ENCODE measurements at places on chromosomes 1 and 21.

DNA sequence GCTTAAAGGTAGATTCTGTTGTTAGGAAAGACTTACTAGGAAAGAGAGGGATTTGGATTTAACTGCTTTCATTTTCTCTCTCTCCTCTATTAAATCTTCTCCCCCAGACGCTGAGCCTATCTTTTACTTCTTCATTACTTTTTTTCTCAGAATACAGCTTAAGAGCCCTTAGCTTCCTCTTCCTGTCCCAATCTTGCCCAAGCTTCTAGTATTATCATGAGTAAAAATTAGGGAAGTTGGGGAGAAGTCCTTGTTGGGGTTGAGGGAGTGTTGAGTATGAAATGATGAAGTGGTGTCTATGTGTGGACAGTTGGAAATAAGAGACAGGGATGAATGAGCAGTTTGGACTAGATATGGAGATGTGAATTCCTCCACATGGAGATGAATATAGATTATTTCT, 35.0 kb downstream of the ACP6 start:
- DNase-seq, result no peak

DNA sequence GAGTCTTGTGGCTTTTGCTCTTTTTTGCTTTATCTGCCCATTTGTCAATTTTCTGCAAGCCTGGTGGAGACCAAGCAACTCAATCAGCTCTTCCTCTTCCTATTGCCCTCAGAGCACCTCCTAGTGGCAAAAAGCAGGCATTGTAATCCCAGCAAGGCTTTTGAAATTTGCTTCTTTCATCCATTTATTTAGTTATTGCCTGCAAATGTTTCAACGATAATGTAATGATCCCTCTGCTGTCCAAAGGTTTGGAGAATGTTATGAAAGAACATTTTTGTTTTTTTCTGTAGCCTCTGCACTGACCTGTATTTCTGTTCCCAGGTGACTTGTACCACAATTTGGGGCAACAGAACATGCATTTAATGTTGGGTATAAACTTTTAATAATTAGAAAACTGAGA, 127.8 kb downstream of the GABPA start:
- no peak for DNase-seq

GRCh38 chr1:17278996-17279830, 28.8 kb upstream of the PADI4 start:
- DNase-seq, result no peak

- no peak for DNase-seq
Observed at GRCh38 chr1:16992675-16993074, 12.3 kb upstream of the MFAP2 start.

DNA sequence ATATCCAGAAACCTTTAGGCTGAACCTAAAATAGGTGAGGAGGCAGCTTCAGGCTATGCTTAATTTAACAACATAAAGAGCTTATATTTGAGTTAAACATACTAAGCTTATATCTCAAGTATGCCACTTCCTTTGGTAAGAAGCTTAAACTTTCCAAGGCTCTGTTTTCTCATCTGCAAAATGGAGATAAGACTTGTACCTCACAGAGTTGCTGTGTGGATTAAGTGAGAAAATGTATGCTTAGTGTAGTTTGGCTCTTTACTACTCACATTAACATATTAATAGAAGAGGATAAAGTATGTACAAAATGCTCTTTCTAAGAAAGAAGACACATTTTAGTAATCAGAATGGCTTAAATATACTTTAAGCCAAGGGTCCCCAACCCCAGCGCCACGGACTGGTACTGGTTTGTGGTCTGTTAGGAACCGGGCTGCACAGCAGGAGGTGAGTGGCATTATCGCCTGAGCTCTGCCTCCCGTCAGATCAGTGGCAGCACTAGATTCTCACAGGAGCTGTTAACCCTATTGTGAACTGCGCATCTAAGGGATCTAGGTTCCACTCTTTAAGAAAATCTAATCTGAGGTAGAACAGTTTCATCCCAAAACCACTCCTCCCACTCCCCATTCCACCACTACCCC, 77.2 kb downstream of the HS2ST1 start:
- no peak for DNase-seq

DNA sequence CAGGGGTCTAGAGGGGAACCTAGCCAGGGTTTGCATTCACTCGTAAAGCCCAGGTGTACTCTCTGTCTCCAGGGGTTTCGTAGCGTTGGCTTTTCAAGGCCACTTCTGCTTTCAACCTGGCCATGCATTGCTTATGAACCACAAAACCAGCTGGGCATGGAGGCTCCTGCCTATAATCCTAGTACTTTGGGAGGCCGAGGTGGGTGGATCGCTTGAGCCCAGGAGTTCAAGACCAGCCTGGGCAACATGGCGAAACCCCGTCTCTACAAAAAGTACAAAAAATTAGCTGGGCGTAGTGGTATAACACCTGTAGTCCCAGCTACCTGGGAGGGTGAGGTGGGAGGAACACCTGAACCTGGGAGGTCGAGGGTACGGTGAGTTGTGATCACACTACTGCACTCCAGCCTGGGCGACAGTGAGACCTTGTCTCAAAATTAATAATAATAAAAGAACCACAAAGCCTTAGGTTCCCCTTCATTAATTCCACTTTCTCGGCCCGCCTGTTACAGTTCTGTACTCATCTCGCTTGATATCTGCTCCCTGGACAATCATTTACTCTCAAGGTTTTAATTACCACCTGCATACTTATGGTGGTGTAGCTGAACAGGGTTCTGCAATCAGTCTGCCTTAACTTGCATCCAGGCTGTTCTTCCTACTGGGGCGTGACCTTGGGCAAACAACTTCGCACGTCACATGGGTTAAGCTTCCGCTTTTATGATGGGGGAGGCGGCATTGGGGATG, 6.1 kb downstream of the SLC16A4 start:
- no peak for DNase-seq

DNA sequence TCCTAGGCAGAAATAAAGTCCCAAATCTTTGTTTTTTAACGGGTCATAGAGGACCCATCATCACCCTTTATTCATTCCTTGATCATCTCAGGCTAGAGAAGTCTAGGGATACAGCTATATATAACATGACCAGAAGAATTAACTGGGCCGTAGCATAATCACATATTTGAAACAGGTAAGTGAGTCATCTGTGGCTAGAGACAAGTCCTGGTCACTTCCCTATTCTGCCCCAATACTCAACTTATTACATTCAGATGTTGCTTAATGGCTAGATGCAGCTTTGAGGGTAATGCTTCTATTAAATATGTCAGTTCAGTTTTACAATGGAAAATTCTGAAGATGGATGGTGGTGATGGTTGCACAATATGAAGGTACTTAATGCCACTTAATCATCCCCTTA, 47.0 kb downstream of the EXO1 start:
- no peak for DNase-seq

- no peak for DNase-seq
Observed at GRCh38 chr1:31831397-31832378, 15.9 kb upstream of the SPOCD1 start.

- DNase-seq, result no peak
Observed at GRCh38 chr1:88890131-88890530, 1.2 kb downstream of the GTF2B start.

- DNase-seq, result no peak
Observed at GRCh38 chr1:231338270-231339128, at the start of gene SPRTN. Gene SPRTN (plus strand): TSS chr1:231338293. CDS start chr1:231338384, 91 bp downstream.

GRCh38 chr1:116377541-116378529, 4.8 kb downstream of the ATP1A1 start:
- peak; percentile 11 for DNase-seq

GRCh38 chr1:166840309-166841274, 1.3 kb downstream of the POGK start:
- DNase-seq, result no peak

- DNase-seq, result no peak
Observed at GRCh38 chr1:202235003-202235660, 41.5 kb downstream of the LGR6 start.

DNA sequence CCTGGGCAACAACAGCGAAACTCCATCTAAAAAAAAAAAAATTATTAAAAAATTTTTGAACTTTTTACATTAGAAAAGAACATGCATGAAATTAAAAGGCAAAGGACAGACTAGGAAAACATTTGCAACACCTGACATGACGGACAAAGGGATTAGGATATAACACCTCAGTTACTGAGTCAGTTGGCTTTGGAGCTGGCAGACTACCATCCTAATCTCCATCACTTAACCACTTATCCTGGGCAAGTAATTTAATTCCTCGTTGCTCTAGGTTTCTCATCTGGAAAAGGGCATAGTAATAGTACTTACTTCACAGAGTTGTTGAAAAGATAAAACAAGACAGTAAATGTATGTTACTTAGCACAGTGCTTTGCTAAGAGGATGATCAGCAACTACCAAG, 11.9 kb downstream of the HECTD3 start:
- no peak for DNase-seq

DNA sequence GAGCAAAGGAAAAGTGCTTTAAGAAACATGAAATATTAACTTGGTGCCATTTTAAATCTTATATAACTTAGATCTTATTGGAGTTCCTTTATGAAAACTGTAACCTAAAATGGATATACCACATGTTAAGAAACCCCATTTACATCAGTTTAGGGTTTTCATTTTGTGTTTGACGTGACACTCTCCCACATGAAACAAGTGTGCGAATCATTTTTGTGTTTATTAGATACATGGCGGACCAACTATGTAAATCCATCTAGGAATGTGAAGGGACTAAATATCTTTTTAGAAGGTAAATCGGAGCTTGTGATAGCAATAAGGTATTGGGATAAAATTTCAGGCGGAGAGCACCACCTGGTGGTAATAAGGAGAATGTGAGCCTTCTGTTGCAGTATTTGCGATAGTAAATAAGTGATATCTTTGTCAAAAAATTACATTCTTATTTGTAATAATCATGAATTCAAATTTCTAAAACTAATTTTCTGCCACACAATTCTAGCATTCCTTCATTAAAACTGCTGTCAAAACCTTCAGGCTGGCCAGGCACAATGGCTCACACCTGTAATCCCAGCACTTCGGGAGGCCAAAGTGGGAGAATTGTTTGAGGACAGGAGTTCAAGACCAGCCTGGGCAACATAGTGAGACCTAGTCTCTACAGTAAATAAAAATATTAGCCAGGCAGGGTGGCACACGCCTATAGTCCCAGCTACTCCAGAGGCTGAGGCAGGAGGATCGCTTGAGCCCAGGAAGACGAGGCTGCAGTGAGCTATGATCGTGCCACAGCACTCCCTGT, 31.3 kb downstream of the SMAP2 start:
- DNase-seq, result peak; percentile 21

DNA sequence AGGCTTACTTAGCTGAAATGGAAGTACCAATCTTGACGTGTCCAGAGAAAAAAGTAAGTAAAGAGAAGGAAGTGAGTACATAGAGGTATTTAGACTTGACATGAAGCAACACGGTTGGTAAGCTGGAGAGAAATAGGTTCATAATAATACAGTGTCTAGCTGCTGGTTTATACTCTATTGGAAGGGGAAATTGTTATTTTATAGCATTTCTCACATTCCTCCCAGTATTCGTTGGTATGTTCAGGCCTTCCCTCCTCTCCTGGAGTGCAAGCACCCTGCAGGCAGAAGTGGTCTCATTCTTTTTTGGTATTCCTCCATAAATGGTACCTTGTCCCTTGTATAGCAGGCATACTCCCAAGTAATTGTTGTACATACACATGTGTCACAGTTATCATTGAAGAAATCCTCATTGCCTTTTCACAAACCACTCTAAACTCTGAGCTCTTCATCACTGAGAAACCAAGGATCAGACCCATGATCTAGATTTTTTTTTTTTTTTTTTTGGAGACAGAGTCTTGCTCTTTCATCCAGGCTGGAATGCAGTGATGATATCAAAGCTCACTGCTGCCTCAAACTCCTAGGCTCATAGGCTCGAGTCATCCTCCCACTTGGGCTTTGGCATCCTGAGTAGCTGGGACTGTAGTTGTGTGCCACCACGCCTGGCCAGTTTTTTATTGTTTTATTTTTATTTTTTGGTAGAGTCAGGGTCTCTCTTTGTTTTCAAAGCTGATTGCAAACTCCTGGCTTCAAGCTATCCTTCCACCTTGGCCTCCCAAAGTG, 9.8 kb upstream of the IPO9 start:
- DNase-seq, result no peak

GRCh38 chr21:45922648-45923047, 58.9 kb upstream of the COL6A1 start:
- no peak for DNase-seq

GRCh38 chr1:70025846-70026245, 179.5 kb downstream of the LRRC40 start:
- no peak for DNase-seq

GRCh38 chr1:4626560-4627319, 27.7 kb upstream of the AJAP1 start:
- no peak for DNase-seq

DNA sequence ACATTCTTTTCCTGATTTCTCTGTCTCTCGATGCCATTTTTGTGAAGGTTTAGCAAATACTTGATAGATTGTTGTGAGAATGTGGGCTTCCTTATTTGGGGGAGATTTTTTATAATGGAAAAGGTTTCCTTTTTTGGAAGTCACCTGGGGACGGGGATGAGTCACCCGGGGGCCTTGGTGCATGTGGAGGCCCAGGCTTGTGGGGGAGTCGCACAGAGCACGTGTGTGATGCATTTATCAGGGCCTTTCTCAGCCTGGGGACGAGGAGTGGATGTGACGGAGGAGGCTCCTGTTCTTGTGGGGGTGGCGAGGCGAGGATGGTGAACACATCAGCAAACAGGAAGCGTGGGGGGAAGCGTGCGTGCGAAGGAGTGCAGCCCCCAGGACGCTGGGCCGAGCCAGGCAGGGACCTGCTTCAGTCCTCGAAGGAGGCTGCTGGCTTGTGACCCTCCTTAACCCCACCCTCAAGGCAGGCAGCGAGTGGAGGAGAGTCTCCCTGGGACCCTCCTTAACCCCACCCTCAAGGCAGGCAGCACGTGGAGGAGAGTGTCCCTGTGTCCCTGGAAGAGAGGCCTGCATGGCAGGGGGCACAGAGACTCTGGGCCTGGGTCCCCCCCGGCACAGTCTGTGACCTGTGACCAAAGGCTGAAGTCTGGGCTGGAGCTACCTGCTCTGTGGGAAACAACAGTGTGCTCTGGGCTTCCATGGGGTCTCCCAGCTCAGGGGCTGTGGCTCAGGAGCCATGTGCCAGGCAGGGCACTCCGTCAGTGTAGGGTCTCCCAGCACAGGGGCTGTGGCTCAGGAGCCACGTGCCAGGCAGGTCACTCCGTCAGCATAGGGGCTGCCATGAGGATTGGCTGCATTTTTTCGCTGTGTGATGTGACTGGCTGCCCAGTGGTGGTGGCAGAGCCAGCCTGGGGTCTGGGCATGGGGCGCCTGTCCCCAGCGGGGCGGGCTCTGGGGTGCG, 57.2 kb downstream of the AGPAT3 start:
- DNase-seq, result peak; percentile 39

DNA sequence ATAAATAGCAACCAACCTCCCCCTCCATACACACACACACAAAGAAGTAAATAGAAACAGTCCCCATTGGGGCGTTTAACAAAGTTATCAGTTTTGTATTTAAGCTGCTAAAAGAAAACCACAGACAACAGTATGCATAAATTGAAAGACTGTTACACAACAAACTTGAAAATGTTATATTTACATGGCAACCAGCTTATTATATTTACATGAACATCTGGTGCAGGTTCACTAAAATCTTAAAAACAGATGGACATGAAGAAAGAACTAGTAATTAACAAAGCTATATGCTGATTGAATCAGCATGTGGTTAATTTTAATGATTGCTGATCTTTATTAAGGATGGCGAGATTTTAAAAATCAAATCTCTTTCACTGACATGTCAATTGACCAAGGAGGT, 384.7 kb downstream of the LRRIQ3 start:
- no peak for DNase-seq

Data from stimulated activated naive CD4-positive, alpha-beta T cell treated with Interleukin-2 at 50 U/mL for 16 hours (primary cell).